HepG2 (cell line): ENCODE measurements at places on chromosomes 11 and 22. TPM values are rescaled to one million over a fixed set of nuclear protein-coding genes. Genes with fewer than 3 reads are reported as not detected.

The PLEKHB1 gene
- 68.0 and 71.7 TPM in 2 replicates for total RNA-seq

DNA sequence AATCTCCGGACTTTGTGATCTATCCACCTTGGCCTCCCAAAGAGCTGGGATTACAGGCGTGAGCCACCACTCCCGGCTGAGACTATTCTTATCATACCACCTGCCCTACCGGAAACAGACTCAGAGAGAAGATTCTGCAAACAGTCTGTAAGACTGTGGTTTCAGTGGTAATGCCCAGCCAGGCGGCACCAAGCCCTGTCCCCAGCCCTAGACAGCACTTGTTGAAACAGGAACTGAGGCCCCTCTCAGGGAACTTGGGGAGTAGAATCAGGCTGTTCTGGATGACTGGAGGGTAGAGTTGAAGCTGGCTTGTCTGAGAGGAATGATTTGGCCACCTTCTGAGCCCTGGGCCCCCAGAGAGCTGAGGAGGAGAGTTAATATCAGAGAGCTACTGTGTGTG lies 1.3 kb upstream of the INSC start:
- no peak for DNase-seq
- H3K4me1 ChIP-seq: no peaks in the 10 kb centered on the region
- no peak overlapping the region for H3K27ac ChIP-seq
- H3K36me3 ChIP-seq: no peaks in the 10 kb centered on the region

GRCh38 chr11:70778883-70779282 lies 380.6 kb downstream of the CTTN start:
- peaks cover 1% of the 10 kb centered on the region for H3K36me3 ChIP-seq
- H3K27ac ChIP-seq: no peak overlapping the region
- DNase-seq: no peak
- no peaks in the 10 kb centered on the region for H3K27me3 ChIP-seq
- H3K4me1 ChIP-seq: no peaks in the 10 kb centered on the region

The SH3BP1 gene
- 8.4 and 9.4 TPM in 2 replicates for total RNA-seq

- no peaks in the 10 kb centered on the region for H3K36me3 ChIP-seq
- H3K27ac ChIP-seq: no peak overlapping the region
- H3K4me3 ChIP-seq: no peak overlapping the region
- DNase-seq: no peak
- H3K27me3 ChIP-seq: no peaks in the 10 kb centered on the region
- H3K4me1 ChIP-seq: no peaks in the 10 kb centered on the region
Observed at GRCh38 chr22:46593211-46593681, 26.9 kb upstream of the GRAMD4 start.

- H3K27me3 ChIP-seq: peaks cover 5% of the 10 kb centered on the region; the same call in 1 of the 2 replicates
- H3K4me3 ChIP-seq: no peak overlapping the region
- no peak for DNase-seq
- H3K4me1 ChIP-seq: no peaks in the 10 kb centered on the region
- no peaks in the 10 kb centered on the region for H3K36me3 ChIP-seq
Observed at GRCh38 chr11:128860571-128861361, 6.3 kb downstream of the KCNJ1 start.

The APLNR gene
- total RNA-seq: not detected in 2 replicates

DNA sequence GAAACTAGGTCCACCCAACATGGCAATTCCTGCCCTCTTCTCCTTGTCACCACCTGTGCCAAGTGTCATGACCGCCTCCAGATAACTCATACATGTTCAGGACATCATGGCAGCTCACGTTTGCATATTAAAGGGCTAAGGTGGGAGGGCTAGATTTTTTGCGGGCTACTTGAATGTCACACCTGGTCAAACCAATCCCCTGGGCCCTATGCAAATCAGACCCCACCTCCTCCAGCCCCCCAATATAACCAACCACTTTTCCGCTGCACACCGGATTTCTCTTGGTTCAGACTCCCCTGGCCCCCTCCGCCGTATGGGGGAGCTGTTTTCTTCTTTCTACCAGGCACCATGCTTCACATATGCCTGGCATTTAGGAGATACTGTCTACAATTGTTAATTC lies 12.6 kb downstream of the UPB1 start:
- H3K4me3 ChIP-seq: no peak overlapping the region
- H3K4me1 ChIP-seq: peaks cover 100% of the 10 kb centered on the region
- H3K27ac ChIP-seq: peak overlapping the region; percentile 99

DNA sequence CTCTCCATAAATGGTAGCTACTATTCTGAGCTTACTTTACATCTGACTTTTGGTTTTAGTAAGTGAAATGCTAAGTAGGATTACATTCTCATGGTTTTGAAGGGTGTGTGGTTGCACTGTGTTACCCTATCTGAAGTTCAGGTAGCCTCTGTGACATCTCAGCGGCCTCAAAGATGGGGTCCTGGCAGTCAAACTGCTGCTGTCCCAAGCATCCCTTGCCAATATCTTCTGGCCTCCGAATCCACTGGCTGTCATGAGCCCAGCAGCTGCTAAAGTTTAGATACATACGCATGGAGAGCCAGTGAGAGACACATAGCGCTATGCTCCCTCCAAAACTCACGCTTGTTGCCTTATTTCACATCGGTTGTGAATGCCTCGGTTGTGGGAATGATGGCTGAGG lies 34.9 kb downstream of the UBASH3B start:
- no peaks in the 10 kb centered on the region for H3K27me3 ChIP-seq
- H3K36me3 ChIP-seq: no peaks in the 10 kb centered on the region
- no peak for DNase-seq
- H3K4me3 ChIP-seq: no peak overlapping the region
- peaks cover 31% of the 10 kb centered on the region for H3K4me1 ChIP-seq
- no peak overlapping the region for H3K27ac ChIP-seq

DNA sequence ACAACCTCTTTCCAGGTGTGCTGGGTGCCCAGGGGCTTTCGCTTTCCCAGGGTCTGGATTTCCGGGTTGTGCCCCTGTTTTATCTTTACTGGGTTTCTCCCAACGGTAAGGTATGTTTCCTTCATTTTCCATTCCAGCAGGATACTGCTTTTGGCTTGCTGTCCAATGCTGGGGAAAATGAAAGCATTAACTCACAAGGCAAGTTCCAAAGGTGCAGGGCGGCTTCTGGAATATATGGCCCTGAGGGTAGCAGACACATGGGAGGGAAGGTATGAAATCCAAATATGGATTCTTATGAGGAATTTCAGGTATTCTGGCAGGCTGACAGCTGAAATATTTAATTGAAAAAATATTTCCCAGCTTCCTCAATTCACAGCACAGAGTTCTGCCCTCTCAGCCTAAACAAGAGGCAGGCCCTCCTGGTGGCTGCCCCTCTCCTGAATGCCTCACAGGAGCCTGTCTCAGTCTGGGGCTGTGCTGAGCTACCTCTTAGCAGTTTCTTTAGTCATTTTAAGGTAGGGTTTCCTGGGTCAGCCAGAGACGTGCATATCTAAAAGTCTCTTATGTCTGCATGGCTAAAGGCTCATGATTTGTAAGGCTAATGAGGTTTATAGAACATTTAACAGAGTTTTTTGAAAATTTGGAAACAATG lies 318.6 kb upstream of the B3GAT1 start:
- H3K4me1 ChIP-seq: no peaks in the 10 kb centered on the region
- no peak overlapping the region for H3K4me3 ChIP-seq
- H3K27me3 ChIP-seq: peaks cover 25% of the 10 kb centered on the region; the same call in 1 of the 3 replicates
- no peak for DNase-seq
- no peaks in the 10 kb centered on the region for H3K36me3 ChIP-seq

DNA sequence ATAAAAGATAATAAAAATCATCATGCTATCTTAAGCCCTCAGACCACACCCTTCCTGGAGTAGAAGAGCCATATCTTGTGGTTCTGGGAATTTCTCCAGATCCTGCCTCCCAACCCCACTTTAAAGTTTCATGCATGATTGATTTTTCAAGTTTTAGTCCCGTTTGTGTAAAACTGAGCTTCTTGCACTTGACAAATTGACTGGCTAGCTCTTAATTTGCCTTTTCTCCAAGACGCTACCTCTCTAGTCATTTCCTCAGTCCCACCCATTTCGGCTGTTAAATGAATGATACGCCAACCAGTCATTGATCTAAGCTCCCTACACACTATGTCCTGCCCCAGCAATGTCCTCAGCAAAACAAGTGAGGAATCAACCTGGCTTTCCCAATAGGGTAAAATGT lies 71.8 kb upstream of the TEAD1 start:
- H3K4me3 ChIP-seq: no peak overlapping the region
- H3K36me3 ChIP-seq: no peaks in the 10 kb centered on the region
- H3K4me1 ChIP-seq: peaks cover 26% of the 10 kb centered on the region
- H3K27me3 ChIP-seq: no peaks in the 10 kb centered on the region
- no peak for DNase-seq

The DEFB131B gene
- total RNA-seq: not detected in 2 replicates

The NEFH gene
- not detected in 2 replicates for total RNA-seq

The MMP27 gene
- total RNA-seq: not detected in 2 replicates

The RHOD gene
- total RNA-seq: 0.27 and 0.29 TPM in 2 replicates

- H3K4me1 ChIP-seq: peaks cover 73% of the 10 kb centered on the region
- H3K4me3 ChIP-seq: no peak overlapping the region
- H3K27me3 ChIP-seq: no peaks in the 10 kb centered on the region
- DNase-seq: no peak
- H3K36me3 ChIP-seq: no peaks in the 10 kb centered on the region
Observed at GRCh38 chr22:24205438-24206195, 24.3 kb downstream of the SUSD2 start.

GRCh38 chr11:13284776-13285588 lies 7.4 kb downstream of the BMAL1 start:
- no peaks in the 10 kb centered on the region for H3K4me1 ChIP-seq
- peaks cover 3% of the 10 kb centered on the region; the same call in 1 of the 3 replicates for H3K27me3 ChIP-seq
- no peak overlapping the region for H3K27ac ChIP-seq
- no peak overlapping the region for H3K4me3 ChIP-seq
- H3K36me3 ChIP-seq: no peaks in the 10 kb centered on the region
- no peak for DNase-seq

The TSSK2 gene
- not detected in 2 replicates for total RNA-seq

The PGA3 gene
- total RNA-seq: not detected in 2 replicates

The UBQLN3 gene
- total RNA-seq: not detected in 2 replicates

The MMP10 gene
- not detected in 2 replicates for total RNA-seq

GRCh38 chr11:61828629-61829407 lies 718 bp downstream of the FADS2 start:
- DNase-seq: no peak
- no peaks in the 10 kb centered on the region for H3K36me3 ChIP-seq
- H3K4me1 ChIP-seq: peaks cover 41% of the 10 kb centered on the region
- H3K4me3 ChIP-seq: peak overlapping the region; percentile 91
